Anterior cingulate cortex (tissue), 58 donors: ENCODE measurements at places on chromosomes 1 and 21.

DNA sequence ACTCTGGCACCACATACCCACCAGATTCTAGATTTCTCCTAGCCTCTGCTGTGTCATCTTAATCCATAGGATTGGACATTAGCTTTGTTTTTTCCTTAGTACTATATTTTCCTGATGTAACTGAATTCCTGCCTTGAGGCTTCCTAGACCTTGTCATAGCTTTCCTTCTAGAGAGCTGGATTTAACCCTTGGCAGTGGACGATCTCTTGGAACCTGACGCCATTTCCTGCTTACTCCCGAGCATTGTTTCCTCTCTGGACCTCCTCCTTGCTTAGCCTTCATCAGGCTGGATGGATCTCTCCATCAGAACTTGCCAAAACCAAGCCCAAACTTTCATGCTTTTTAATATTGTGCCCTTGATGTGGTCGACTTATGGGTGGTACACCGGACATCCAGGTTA is 1.5 kb downstream of the APOBEC4 start:
- no peak for DNase-seq

DNA sequence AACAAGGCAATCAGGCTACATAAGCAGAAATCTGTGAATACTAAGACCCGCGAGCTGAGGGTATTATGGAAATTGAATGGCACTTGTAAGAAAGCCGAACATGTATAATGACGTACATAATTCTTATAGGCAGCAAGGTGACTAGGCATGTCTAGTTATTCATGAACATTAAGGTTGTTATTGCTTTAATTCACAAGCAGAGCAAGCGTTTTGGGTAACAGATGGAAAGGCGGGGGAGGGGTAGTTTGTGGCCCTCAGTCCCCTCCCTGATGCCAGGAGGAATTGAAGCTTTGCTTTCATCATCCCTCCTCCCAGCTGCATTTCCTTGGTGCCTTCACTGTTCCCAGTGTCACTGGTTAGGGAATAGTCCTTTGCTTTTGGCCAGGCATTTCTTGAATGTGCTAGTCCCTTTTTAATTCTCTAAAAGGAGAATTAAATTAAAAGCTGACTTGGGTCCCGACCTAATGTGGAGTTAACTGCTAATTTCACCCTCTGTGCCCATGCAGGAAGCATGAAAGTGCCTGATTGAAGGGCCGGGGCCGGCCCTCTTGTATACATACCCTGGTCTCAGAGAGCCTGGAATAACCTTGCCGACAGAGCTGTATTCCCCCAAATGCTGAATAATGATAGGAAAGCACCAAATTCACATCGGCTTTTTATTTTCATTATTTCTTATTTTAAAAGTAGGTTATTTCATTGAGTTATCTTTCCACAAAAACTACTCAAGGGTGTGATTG is 42.5 kb downstream of the RYR2 start:
- no peak for DNase-seq

- DNase-seq: no peak
Measured at GRCh38 chr1:163875927-163876320, 554.2 kb downstream of the NUF2 start.

GRCh38 chr1:27005648-27006496 is 6.8 kb downstream of the TENT5B start:
- DNase-seq: no peak

- no peak for DNase-seq
Measured at GRCh38 chr1:184354719-184355118, 32.1 kb upstream of the C1orf21 start.

DNA sequence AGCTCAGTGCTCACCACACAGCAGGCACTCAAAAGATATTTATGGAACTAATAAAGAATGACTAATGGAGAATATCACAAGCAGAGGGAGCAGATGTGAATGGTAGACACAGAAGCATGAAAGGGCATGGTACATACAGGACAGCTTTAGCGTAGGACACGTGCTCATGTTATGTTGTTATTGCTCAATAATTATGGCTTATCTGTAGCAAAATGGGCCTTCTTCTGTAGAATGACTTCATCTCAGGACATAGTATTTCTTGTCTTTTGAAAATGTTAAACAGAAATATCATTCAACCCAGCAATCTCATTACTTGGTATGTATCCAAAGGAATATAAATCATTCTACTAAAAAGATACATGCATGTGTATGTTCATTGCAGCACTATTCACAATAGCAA is 58.9 kb upstream of the EXO1 start:
- DNase-seq: no peak

GRCh38 chr1:239987103-239987745 is 104.5 kb upstream of the FMN2 start:
- no peak for DNase-seq

- DNase-seq: no peak
Measured at GRCh38 chr1:28887419-28887834, 26.9 kb upstream of the EPB41 start.
